ENCODE measurements at places on chromosomes 11 and 22.
A peak's percentile ranks its signal among the peaks of the same experiment; 100 is the strongest.

DNA sequence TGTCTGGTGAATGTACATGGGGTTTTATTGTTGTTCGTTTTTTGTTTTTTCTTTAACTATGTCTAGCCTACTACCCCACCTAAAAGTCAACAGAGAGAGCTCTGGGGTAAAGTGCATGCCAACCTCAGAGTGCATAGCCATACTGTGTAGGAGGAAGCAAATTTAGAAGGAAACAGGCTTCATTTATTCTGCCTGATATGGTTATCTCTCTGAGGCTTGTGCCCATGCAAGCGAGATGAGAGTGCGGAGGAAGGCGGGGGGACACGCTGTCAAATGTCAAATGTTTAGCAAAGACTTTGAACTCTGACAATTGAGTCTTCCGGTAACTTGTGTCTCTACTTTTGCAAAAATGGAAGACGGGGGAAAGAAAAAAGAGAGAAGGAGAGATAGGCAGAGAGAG lies 295.5 kb downstream of the ETS1 start:
- DNase-seq, result no peak

GRCh38 chr11:46389450-46390330 lies 1.9 kb downstream of the CHRM4 start:
- DNase-seq, result peak; percentile 68

GRCh38 chr11:68841718-68842426 lies at the start of gene CPT1A:
Gene CPT1A (minus strand): TSS chr11:68841916. CDS start chr11:68815474, 26,442 bp downstream.
- peak; percentile 78 for DNase-seq

DNA sequence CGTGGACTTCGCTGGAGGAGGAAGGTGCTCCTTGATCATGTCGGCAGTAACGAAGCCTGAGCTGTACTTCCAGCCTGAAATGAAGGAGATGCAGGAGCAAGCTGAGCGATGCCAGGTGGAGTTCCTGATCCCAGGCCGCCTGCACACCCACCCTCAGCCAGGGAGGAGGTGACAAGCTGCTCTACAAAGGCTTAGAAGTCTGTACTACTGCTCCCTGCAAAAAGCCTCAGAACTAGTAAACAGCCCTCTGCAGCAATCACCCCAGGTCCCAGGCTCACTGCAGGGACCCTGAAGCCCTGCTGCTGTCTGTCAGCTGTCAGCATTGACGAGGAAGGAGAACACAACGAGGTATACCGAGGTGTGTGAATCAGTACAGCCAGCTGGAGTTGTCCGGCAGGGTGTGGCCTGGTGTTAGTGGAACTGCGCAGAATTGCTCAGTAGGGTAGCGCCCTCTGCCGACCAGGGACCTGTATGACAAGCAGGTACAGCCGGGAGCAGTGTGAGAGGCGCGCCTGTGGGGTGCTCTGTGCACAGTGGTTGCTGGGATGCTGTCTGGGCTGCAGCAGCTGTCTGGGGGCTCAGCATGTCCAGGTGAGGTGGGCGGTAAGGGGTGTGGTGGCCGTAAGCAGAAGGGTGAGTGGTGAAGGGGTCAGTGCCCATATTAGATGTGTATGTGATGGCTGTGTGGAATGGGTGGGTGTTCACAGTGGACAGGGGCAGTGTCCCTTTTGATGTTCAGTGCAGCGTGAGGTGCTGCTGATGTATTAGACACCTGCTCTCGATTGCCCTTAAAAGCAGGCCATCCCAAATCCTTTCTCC lies 7.6 kb downstream of the CYB5R2 start:
- peak; percentile 56 for DNase-seq

DNA sequence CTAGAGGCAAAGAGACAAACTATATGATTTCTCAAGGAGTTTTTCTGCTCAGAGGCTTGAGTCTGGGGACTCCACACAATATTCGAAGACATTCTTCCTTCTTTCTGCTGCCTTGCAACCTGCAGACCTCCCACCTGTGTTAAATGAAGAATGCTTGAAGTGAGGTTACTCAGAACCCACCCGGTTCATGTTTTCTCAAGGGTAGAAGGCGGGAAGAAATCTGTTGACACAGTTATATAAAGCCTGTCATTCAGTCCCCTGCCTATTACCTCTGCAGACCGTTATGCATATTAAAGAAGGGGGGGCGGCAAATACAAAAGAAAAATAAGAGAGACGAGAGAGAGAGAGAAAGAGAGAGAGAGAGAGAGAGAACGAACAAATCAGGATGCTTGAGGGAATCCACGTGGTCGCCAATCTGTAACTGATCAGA lies 2.2 kb upstream of the KMT2A start:
- DNase-seq, result peak; percentile 69

DNA sequence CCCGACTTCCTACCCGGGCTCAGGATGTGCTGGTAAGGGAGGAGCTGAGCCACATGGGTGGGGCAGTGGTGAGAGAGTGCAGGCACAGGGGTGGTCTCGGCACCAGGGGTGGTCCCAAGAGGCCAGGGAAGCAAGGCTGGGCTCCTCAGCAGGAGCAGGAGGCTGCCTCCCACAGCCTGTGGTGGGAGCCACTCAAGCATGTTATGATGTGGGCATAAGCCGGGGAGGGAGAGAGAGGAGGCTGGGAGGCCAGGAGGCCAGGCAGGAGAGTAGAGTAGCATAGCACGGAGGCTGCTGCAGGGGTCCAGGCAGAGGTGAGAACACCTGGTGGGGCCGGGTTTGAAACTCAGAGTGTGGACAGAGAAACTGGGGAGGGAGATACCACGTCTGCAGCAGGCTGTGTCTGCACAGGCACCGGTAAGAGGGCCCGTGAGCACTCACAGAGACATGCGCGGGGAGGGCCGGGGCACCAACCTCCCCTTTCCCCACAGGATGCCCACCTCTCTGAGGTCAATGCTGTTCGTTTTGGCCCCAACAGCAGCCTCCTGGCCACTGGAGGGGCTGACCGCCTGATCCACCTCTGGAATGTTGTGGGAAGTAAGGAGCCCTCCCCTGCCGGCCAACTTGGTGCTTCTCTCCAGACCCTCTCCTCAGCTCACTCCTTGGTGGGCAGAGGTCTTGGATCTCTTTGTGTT lies 10.7 kb downstream of the ATG16L2 start:
- DNase-seq, result no peak

- DNase-seq, result peak; percentile 55
Observed at GRCh38 chr11:99739464-99740089, 718.8 kb downstream of the CNTN5 start.

- DNase-seq, result no peak
Observed at GRCh38 chr11:23680488-23681230, 816.2 kb upstream of the LUZP2 start.

- DNase-seq, result peak; percentile 21
Observed at GRCh38 chr11:74701351-74701750, 29.9 kb downstream of the CHRDL2 start.

DNA sequence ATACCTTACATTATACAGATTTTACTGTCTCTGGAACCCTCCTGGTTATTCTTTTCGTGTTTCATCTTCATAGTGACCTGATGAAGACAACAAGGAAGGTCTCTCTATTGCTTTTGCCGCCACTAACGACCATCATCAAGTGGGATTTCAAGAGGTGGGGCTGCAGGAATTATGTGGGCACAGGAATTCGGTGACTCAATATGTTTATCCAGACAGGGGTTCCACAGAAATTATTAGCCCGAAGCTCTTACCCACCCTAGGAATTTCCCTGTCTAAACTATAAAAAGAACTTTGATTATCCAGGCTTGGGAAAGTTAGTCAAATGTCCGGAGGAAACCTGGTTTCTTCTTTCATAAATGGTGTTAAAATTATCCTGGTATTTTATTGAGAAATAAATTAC lies 566.8 kb upstream of the TENM4 start:
- no peak for DNase-seq

DNA sequence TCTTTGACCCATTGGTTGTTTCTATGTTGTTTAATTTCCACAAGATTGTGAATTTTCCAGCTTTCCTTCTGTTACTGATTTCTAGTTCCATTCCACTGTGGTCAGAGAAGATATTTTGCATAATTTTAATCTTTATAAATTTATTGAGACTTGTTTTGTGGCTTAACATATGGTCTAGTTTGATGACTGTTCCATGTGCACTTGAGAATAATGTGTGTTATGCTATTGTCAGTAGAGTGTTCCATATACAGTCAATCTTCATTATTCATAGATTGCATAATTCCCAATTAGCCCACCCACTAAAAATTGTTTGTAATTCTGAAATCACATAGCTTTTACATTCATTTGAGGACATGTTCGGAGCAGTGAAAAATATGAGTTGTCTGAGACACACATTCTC lies 346.1 kb upstream of the DDI1 start:
- no peak for DNase-seq

GRCh38 chr11:64643920-64644646 lies 53.1 kb downstream of the SLC22A12 start:
- no peak for DNase-seq

GRCh38 chr11:73894725-73895335 lies 18.0 kb downstream of the PAAF1 start:
- no peak for DNase-seq

GRCh38 chr11:105164208-105164607 lies 24.6 kb upstream of the CARD18 start:
- DNase-seq, result no peak

DNA sequence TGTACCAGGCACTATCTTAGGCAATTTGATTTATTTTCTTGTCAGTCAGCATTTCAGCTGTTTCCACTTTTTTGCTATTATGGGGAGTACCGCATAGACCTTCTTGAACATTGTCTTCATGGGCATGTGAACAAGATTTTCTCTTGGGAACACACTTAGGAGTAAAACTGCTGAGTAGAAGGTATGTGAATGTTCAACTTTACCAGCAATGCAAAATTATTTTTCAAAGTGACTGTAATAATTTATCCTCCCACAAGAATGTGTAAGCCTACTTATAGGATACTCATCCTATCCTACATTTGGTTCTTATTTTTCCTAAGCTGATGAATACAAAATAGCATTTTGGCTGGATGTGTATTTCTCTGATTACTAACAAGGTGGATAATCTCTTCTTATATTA lies 132.0 kb upstream of the NAV2 start:
- DNase-seq, result no peak

GRCh38 chr11:92892802-92893684 lies 76.4 kb upstream of the MTNR1B start:
- DNase-seq, result no peak

Measured in iris pigment epithelial cell (primary cell).